ENCODE measurements at places on chromosomes 5 and 9.

DNA sequence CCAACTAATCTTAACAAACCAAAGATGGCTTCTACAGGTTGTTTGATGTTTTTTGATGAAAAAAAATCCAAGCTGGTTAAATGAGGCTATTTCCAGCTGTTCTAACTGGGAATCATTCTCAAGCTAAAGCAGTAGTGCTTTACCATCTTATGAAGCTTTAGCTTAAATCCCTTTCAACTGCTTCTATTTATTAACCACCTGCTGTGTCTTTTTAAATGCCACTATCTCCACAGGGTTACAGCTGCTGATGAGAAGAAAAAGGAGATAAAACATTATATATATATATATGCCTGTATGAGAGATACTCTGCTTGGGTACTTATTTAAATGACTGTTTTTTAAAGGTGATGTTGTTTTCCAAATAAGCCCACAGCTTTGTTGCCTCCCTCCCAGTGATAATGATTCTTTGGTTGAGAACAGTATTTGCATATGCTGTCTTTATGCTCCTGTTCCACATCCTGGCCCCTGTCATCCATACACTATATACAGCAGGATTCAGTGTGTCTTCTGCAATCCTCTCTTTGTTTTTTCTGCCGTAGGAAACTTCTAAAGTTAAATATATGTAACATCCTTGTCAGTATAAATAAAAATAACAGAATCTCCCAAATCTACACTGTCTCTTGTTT is 164.0 kb downstream of the PAM start:
- DNase-seq: no peak

GRCh38 chr5:175141421-175141820 is 302.6 kb downstream of the DRD1 start:
- no peak for DNase-seq

- no peak for DNase-seq
These were observed 111.3 kb upstream of the SAP30L start for GRCh38 chr5:154334406-154335064.

GRCh38 chr9:37575001-37575400 is 1.2 kb downstream of the FBXO10 start:
- no peak for DNase-seq

DNA sequence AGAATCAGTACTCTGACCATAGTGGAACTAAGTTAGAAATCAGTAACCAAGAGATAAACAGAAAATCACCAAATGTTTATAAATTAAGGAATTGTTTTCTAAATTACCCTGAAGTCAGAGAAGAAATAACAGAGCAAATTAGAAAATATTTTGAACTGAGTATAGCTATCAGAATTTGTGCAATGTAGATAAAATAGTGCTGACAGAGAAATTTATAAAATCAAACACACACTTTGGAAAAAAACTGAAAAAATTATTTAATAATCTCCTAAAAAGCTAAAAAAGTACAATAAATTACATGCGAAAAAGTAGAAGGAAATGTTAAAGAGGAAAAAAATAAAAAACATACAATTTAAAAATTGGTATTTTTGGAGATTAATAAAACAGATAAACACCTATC is 37.1 kb upstream of the PPP1R2B start:
- DNase-seq: no peak

- DNase-seq: no peak
These were observed 413.4 kb downstream of the ANXA1 start for GRCh38 chr9:73565026-73565425.

- DNase-seq: no peak
These were observed 366.0 kb downstream of the BRINP1 start for GRCh38 chr9:119003201-119003611.

- no peak for DNase-seq
These were observed 1066.1 kb downstream of the NR2F1-AS1 start for GRCh38 chr5:92514896-92515295.

GRCh38 chr9:14525856-14526255 is 167.4 kb downstream of the ZDHHC21 start:
- no peak for DNase-seq

- DNase-seq: no peak
These were observed 4.8 kb upstream of the CHSY3 start for GRCh38 chr5:129899454-129899853.

DNA sequence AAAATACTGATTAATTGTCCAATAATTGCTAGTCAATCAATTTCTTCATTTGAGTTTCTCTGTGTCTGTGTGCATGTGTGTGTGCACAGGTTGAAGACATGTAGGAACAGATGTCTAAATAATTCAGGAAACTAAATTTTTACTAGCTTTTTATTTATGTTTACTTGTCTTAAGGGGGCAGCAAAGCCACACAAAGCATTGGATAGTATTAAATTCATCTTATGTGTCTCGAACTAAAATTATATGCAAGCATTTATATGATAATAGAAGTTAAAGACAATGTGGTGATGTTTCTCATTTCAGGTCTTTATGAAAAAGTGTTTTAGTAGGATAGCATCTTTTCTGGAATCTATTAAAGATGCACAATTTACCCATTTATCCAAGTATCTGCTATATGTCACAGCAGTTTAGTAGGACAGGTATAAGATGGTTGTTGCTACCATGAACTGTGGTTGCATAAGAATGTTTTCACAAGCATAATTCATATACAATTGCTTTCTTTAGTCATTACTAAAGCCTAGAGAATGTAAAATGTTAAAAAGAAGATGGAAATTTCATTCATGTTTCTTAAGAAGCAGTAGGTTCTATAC is 784.6 kb upstream of the NUDT12 start:
- DNase-seq: no peak

GRCh38 chr5:142114687-142115086 is 6.1 kb downstream of the NDFIP1 start:
- DNase-seq: no peak

All from CD4-positive, alpha-beta T cell (primary cell).